ENCODE measurements at places on chromosomes 4 and X.

- no peak for DNase-seq
Measured at GRCh38 chr4:152112887-152113286, 352.1 kb upstream of the GATB start.

DNA sequence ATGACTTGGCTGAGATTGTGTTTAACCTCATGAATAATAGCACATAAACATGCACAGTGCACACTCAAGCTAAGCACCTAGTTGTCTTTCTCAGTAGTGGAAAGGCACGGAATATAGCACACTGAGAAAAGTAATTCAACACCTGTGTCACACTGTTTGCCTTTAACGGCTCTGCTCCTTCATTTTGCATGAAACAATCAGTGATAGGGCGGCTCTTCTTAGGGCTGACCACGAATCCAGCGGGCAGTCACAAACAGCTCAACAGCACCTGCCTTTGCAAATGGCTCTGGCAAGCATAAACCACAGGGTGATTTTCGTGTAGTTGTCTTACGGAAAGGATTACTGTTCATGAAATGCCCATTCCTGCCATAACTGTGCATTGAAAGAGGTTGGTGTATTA is 954.0 kb upstream of the TENM3 start:
- no peak for DNase-seq

DNA sequence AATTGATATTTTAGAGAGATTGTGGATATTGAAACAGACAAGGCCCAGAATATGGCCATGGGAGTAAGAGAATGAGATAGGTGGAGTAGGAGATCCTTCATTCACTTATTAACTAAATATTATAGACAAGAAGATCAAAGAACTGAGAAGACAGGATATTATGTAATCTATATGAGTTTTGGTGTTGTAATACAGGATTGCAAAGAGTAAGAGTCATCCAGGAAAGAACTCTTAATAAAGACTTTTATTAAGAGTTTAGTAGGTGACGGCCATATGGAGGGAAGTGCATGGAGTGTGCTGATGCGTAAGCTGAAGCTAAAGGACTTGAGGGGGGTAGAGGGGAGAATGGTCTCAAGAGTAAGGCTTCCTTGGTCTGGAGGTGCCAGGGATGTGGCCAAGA is 153.7 kb downstream of the VEGFC start:
- no peak for DNase-seq

DNA sequence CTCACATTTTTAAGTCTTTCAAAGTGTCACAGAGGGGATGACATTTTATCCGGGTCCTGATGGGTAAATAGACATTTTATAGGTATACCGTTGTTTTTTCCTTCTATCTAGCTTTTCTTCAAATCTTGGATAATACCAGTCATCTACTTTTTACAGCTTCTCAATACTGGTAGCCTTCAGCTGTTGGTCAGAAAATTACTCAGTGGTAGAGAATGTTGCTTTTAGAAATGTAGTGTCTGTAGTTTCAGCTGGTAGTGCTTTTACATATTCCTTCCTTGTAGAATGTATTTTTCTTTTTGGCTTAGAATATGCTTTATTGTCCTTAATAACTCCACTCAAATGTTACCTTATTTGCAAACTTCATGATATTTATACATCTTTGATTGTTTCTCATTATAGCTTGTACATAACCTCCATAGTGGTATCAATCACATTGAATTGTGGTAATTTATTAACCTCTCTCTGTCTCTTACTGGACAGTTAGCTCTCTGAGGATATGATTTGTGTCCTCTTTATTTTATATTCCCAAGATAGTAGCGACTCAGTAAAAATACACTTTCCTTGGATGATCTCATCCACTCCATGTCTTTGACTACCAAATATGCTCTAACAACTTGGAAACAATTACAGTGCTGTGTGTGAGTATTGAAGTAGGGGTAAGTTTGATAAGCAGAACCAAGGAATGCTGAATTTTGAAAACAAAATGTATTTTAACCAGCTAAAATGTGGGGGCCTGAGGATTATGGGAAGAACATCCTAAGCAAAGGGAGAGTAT is 53.8 kb downstream of the RAP1GDS1 start:
- no peak for DNase-seq

- DNase-seq, result no peak
Measured at GRCh38 chr4:89158884-89159503, 47.7 kb downstream of the TIGD2 start.

DNA sequence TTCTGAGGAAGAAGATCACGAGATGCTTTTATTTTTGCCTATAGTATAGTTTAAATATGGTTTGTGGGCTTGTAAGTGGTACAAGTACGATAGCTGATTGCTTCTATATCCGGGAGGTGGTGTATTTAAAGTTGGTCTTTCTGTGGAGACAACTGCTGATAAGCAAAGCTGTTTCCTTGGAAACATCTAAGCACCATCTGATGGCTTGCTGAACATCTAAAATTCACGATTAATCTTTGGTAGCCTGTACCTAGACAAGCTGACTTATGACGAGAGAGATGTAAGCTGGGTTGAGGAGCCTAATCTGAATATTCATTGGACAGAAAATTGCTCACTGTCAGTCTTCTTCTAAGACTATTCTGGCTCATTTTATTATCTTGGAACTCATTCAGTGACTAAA is 74.6 kb upstream of the NWD2 start:
- DNase-seq, result no peak

- DNase-seq, result no peak
Measured at GRCh38 chrX:68938244-68939004, 109.6 kb downstream of the EFNB1 start.

DNA sequence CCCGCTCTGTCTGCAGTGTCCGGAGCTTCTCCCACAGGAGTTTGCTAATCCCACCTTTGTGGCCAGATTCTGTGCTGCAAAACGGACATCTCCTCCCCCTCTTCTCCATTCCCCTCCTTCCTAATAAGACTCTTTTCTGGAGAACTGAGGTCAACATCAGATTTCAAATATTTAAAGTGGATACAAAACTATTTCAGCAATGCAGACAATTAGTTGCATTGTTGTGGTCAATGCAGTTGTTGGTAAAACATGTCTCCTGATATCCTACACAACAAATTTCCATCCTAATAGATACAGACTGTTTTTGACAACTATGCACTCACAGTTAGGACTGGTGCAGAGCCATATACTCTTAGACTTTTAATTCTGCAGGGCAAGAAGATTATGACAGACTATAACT is 5.1 kb upstream of the MCUB start:
- DNase-seq, result no peak

GRCh38 chrX:104428231-104428630 is 137.8 kb upstream of the IL1RAPL2 start:
- DNase-seq, result no peak

GRCh38 chr4:86935853-86936733 is 1.3 kb downstream of the AFF1 start:
- peak; percentile 22 for DNase-seq

- no peak for DNase-seq
Measured at GRCh38 chr4:151325111-151325948, at the start of gene SH3D19. Gene SH3D19, minus strand, starts transcription at chr4:151325605. Its CDS starts 253 bp downstream, at chr4:151325352.

- DNase-seq, result no peak
Measured at GRCh38 chrX:40227125-40227524, 129.4 kb upstream of the BCOR start.

GRCh38 chr4:151922306-151922705 is 161.5 kb upstream of the GATB start:
- no peak for DNase-seq

- DNase-seq, result no peak
Measured at GRCh38 chrX:149984411-149984810, 46.1 kb upstream of the EOLA2 start.

DNA sequence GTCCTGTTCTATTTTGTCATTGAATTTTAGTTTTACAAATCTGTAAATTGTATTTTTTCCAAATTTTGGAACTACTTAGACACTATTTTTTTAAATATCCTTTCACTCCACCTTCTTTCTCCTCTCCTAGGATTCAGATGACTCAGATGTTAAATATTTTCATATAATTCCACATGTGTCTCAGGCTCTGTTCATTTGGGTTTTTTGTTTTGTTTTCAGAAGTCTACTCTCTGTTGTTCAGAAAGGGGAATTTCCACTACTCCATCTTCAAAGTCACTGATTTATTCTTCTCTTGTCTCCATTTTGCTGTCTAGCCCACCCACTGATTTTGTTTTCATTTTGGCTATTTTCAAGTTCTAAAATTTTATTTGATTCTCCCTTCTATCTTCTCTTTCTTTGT is 264.0 kb upstream of the SLIT2 start:
- DNase-seq, result no peak

DNA sequence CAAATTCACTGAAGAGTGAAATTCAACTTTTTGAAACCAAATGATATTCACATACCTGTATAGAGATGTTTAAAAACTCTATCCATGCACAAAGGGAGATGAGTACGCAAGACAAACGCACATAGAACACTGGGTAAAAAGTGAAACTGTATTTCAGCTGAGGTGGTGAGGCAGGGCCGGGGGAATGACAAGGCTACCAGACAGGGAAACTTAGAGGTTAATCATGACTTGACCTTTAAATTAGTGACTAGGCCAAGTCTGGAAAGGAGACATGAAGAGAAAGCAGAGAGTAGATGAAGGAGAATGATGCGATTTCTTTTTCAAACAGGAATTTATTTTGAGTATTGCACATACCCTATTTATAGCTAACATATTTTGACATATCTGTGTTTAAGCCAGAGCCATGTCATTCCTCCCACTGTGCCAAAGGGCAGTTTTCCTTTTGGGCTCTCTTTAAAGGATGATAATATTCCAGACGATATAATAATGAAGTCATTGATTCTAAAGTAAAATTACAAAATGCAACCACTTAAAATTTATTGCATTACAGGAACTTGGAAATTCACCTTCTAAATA is 49.4 kb downstream of the ARHGEF6 start:
- no peak for DNase-seq

DNA sequence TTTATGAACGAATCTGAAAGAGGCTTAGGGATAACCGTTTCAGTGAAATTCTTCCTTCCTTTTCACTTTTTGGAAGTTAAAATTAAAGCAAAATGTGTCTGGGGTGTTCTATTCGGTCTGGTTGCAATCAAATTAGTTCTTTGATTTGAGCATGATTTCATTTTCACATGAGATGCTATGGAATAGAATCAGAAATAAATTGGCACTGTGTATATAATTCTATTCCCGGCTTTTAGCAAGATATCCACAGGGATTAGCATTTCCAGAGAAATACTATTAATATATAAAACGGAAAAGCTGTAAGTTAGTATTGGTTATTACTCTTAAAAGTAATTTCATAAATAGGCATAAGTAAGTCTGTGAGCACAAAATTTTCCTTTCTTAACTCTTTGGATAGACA is 1676.8 kb upstream of the PCDH7 start:
- DNase-seq, result no peak

DNA sequence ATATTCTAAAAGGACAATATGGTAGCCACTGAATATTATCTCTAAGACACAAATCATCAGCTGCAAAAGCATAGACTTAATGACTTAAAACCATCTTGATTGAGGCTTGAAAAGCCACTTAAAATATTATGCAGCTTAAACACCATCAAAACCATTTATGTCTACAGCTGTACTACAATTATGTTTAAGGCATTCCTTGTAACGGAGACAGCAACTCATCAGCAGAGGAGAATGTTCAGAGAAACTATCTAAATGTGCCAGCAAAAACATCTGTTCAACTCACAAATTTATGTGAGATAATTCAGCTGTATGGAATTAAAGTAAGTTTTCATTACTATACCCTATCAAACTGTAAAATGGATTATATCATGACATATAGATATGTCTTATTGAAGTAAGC is 147.9 kb upstream of the CTSO start:
- DNase-seq, result no peak
